ENCODE measurements at places on chromosomes 11 and 22.

GRCh38 chr11:122158171-122158570, 42.2 kb upstream of the BLID start:
- DNase-seq, result no peak

- DNase-seq, result no peak
Observed at GRCh38 chr11:12248330-12248729, 129.0 kb upstream of the PARVA start.

- no peak for DNase-seq
Observed at GRCh38 chr11:81888391-81888790, 845.3 kb downstream of the FAM181B start.

- no peak for DNase-seq
Observed at GRCh38 chr11:124760205-124760652, 1.9 kb downstream of the ESAM start.

- no peak for DNase-seq
Observed at GRCh38 chr11:65595543-65596281, at the start of gene KCNK7. TSS of gene KCNK7 (minus strand) at chr11:65595800. CDS start at chr11:65595772, 28 bp downstream.

DNA sequence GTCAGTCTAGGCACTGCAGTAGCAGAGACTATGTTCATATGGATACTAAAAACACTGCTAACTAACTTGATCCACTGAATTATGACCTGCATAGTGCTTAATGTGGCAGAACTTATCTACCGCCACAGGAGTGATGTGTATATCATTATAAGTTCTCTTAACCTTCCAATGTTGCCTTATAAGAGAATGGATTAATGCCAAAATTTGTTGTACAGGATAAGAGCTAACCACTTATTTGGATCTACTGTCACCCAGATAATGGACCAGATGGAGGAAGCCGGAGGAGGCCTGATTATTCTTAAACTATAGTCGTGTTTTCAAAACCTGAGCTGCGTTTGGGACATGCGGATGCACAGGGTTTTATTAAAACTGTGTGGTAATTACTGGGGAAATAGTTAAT, 1.9 kb upstream of the OR51B4 start:
- no peak for DNase-seq

GRCh38 chr11:81222491-81222890, 1511.2 kb downstream of the FAM181B start:
- no peak for DNase-seq

DNA sequence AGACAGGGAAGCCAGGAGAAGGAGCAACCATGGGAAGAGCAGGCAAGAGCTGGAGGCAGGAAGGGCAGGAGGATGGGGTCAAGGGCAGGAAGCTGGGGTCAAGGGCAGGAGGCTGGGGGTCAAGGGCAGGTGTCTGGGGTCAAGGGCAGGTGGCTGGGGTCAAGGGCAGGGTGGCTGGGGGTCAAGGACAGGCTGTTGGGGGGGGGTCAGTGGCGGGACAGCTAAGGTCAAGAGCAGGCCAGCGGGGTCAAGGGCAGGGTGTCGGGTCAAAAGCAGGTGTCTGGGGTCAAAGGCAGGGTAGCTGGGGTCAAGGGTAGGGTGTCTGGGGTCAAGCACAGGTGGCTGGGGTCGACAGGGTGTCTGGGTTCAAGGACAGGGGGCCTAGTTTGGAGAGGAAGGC, 24.2 kb downstream of the CPT1A start:
- no peak for DNase-seq

DNA sequence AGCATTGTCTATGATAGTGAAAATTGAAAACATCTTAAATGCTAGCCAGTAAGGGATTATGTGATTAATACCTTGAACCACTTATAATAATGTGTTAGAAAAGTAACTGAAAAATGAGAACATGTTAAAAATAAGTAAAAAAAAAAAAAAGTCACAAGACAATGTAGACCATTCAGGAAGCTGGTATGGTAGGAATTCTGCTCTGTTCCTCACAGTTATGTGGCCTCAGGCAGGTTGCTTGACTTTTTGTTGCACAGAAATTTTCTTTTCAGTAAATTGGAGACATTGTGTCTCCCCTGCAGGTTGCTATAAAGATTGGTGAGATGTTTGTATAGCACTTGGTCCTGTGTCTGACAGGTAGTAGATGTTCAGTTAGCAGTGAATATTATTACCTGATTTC, 17.3 kb upstream of the PLET1 start:
- DNase-seq, result no peak

DNA sequence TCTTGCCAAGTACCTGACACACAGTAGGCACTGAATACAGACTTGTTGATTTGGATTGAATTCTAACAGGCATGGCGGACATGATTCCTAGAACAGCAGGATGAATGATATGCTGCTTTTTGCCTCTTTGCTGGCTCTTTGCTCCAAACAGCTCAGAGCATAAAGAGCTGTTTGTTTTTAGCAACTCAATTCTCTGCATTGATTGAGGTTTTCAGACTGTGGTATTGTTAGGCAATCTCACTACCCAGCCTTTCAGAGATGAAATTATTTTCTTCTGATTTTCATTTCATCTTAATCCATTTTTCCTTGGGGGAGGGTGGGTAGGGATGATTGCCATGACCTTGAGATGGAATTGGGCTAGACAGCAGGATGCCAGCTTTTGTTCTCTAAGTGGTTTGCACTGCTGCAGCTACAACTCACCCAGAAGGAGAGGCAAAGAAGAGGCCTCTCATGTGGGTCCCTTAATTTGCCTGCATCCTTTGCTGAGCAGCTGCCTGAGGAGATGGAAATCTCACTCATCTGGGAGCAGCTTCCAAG, 20.5 kb downstream of the COA4 start:
- DNase-seq, result no peak

DNA sequence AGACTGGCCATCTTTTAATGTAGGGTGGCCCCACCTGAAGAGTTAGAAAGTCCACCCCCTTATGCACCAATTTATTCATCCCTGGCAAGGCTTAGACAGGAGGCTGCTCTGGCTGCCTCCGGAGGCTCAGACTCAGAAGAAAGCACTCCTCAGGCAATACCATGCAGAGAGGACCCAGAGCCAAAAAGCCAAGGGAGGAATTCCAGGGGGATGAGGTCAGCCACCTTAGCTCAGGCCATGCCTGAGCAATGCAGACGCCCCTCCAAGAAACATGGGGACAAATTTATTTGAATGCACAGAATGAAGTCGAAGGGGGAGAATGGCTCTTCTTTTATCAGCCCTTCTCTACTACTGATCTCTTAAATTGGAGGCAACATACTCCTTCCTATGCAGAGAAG, 39.7 kb upstream of the GLYAT start:
- DNase-seq, result no peak

- DNase-seq, result no peak
Observed at GRCh38 chr11:830295-831117, 2.2 kb upstream of the CD151 start.

- no peak for DNase-seq
Observed at GRCh38 chr11:130464291-130464812, 15.9 kb downstream of the ADAMTS15 start.

- no peak for DNase-seq
Observed at GRCh38 chr11:132888226-132888625, 644.1 kb downstream of the OPCML start.

DNA sequence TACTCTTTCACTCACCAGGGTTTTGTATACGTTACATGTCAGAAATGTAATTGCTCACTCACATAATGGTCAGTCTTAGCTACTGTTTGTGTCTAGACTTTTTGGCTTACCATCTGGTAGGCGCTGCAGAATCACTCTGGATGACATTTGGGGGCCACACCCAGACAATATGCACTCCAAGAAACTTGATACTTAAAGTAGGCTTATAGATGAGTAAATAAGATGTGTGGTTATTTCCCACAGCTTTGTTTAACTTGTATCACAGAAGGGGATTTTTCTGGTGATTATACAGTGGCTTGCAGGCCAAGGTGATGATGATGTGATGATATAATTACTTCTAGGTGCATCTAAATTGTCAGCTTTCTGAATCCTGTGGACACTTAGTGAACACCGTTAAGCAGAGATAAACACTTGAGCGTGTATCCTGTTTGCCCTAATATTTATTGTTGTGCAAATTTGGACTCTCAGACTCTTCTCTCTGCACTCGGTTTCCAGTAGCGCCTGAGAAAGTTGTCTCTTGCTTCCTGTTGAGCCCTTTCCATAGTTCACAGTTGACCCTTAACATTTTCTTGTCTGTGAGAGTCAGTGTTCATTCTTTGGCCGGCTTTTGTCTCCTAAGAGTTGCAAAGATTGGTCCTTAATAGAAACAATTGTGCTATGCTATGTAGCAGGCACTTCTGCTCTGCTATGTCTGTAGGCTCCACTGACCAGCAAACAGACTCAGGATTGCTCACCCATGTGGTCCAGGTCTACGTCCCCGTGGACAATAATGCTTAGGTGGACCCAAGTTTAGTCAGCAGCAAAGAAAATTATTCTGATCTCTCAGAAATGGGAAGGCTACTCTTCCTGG, 89.3 kb downstream of the PRR5L start:
- DNase-seq, result no peak

Data from activated CD8-positive, alpha-beta memory T cell treated with anti-CD3 and anti-CD28 coated beads for 48 hours (primary cell).